ACHN (cell line): ENCODE measurements at places on chromosomes 7 and 10.

- DNase-seq = no peak
These were observed 56.1 kb downstream of the ZRANB1 start for GRCh38 chr10:124997771-124998623.

- DNase-seq = no peak
These were observed 289.0 kb downstream of the TWIST1 start for GRCh38 chr7:18828260-18828993.

GRCh38 chr10:70480239-70480861 lies 1.8 kb downstream of the PALD1 start:
- DNase-seq = no peak

DNA sequence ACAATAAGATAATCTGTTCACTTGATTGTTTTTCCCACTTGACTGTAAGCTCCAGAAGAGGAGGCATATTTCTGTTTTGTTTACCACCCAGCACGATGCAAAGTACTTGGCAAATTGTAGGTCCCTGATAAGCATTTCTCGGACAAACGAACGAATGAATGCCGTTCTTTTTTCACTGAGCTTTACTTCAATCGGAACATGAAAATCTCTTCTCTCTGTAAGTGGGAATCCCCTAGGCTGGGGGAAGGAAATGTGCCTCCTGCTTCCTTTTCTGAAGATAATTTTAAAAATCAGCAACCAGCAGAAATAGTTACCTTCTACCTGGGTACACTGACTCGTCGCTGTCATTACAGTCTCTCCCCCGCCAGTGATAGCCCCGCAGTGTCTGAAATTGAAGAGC lies 102.9 kb downstream of the AOAH start:
- no peak for DNase-seq

- no peak for DNase-seq
These were observed 129.9 kb downstream of the ABCA13 start for GRCh38 chr7:48301201-48301600.
